H54 (cell line): ENCODE measurements at places on chromosomes 13 and 19.

DNA sequence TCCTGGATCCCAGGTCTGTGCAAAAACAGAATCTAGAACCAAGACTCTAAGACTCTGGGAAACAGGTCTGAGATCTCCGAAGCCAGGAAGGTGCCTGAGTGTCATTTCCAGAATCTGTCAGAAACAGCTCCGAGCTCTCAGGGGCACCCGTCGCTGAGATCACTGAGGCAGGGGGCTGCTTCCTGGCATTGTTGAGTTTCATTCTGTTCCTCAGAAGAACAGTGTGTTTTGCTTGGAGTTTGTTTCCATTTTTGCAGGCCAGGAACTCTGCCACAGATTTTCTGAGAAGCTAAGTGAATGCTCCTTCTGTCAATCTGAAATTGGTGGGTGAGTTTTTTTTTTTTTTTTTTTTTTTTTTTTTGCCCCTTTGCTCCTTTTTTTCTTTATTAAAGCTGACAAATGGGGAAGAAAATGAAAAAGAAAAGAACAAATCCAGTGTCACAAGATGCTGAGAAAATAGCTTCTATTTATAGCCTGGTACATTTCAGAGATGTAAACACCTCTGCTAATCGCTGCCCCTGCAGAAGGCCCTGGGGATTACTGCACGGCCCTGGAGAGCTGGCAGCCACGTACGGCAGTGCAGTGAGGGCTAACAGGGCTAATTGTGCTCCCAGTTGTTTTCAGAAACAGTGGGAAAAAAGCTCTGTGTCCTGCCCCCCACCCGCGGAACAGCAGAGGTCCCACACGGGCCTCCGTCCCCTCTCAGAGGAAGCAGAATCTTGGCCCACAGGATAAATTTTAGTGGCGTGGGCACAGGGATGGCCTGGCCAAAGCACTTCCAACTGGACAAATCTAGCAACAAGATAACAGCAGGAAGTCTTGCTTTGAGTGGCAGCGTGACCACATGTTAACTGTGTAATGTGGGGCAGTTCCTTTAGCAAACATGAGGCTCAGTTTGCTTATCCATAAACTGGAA is 237.6 kb upstream of the IRS2 start:
- no peak for DNase-seq

DNA sequence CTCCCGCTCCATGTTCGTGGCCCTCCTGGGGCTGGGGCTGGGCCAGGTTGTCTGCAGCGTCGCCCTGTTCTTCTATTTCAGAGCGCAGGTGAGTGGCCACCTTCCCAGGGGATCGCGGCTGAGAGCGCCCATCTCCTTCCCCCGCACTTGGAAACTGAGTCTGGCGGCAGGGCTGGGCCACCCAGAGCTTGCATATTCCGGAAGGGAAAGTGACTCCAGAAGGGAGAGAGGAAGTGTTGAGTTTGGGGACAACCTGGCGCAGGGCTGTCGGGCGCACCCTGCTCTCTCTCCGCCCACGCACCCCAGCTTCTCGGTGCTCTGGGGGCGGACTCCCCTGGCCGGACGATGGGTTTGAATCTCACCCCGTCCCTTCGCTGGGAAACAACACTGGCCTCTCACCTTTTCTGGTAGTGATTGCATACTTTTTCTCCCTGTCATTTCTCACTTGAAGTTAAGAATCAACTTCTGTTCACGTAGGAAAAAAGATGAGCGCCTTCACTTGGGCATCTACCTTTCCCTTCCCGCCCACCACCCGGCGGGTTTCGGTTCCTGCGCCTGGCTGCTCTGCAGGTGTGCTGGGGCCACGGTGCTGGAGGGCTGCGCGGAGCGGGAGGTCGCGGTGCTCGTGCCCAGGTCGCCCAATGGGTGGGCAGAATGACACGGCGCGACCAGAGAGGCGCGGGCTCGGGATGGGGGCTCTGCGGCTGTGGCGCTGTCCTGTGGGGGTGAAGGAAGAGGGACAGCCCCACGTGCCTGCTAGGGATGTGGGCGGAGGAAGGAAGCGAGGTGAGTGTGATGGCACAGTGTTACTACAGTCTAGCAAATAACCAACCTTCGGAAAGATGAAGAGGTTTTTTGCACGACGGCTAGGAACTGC is 721 bp downstream of the TNFSF11 start:
- DNase-seq: no peak

DNA sequence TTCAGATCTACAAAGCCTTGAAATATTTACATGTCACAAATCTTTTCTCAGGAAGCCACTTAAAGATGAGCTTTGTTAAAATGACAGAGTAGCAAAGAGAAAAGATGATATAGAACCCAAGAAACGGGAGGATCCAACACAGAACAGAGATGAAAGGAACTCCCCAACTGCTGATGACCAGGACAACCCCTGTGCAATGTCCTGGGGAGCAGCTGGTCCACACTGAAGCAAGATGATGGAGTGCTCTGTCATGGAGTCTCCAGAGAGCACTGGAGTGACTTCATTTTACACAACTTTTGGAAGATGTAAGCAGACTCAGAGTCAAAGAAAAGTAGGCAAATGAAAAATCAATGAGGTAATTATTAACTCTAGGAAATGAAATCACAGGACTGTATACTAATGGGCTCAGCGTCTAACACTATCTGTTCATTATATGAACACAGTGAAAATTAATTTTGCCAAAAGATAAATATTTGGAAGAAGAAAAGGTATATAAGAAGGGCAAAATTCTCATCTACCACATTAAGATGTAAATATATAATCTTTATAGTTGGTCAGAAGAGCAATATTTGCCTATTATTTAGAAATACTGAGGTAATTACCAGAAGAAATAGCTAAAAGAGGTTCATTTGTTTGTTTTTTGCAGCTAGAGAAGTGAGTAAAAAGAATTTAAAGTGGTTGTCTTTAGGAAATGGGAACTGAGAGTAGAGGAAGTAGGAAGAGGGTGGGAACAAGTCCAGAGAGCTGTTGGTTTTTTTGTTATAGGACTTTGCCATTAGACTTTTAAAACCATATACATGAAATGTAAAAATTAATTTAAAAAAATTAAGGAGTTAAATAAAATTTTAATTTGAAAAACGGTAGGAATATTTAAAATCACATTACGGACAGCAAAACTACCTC is 30.5 kb downstream of the MTRF1 start:
- no peak for DNase-seq

- no peak for DNase-seq
Observed at GRCh38 chr19:30881930-30882329, 467.3 kb downstream of the TSHZ3 start.

DNA sequence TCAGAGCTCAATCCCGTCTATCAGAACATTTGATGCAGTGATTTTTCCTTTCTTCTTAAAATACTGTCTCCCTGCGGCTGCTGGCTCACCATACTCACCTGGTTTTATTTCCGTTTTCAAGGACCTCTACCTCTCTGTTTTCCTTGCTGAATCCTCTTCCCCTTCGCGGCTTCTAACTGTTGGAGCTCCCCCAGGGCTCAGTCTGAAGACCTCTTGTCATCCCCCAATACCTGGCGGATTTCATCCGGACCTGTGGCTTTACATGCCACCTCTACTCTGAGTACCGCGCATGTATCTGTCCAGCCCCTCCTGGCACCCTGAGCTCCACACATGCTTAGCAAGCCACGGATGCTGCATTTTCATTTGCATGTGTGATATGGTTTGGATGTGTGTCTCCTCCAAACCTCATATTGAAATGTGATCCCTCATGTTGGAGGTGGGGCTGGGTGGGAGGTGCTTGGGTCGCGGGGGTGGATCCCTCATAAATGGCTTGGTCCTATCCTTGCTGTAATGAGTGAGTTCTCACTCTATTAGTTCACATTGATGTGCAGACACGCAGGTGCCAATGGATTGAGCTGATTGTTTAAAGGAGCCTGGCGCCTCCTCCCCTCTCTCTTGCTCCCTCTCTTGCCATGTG is 106.2 kb upstream of the LSM14A start:
- no peak for DNase-seq

DNA sequence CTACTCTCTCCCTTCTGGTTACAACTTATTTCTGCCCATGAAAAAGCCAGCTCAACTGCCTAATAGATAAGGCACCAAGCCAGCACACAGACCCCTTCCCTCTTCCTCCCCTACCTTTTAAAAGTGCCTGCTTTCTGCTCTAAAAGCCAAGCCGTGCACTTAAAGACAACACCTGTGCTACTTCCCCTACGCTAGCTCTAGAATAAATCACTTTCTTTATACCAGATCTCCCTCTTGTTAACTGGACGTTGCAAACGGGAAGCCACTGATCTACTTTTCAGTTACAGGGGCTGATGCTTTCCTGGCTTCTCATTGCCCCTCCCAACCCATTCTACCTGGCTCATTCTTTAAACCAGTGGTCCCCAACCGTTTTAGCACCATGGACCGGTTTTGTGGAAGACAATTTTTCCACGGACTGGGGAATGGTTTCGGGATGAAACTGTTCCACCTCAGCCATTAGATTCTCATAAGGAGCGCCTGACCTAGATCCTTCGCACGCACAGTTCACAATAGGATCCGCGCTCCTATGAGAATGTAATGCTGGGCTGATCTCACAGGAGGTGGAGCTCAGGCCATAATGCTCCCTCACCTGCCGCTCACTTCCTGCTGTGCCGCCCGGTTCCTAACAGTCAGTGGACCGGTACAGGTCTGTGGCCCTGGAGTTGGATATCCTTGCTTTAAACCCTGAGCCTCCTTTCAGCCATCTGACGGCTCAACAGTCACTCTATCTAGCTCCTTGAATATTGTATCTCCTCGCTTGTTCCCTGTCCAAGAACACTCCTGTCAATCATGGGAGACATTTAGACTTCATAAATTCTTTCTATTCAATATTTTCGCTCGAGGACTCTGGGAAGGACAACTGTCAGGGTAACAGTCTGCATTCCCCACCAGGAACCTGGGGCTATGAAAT is 841 bp upstream of the ZNF223 start:
- DNase-seq: no peak

GRCh38 chr19:11180346-11180745 is 17.0 kb downstream of the KANK2 start:
- DNase-seq: peak; percentile 53

DNA sequence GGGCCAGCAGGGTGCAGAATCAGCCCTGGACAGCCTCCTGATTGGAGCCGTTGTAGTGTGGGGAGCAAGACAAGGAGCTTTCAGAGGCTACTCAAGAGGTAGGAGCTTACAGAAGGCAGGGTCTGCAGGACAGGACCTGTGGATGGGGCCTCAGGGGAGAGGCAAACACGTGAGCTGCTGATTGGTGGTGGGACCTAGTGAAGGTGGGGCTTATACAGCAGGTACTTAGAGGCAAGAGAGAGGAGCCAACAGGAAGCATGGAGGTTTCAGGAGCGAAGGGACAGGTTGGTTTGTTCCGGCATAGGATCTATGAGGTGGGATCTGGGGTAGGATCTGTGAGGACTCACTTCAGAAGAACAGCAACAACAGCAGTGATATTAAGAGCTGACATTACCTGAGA is 32.4 kb downstream of the ZSWIM4 start:
- no peak for DNase-seq

DNA sequence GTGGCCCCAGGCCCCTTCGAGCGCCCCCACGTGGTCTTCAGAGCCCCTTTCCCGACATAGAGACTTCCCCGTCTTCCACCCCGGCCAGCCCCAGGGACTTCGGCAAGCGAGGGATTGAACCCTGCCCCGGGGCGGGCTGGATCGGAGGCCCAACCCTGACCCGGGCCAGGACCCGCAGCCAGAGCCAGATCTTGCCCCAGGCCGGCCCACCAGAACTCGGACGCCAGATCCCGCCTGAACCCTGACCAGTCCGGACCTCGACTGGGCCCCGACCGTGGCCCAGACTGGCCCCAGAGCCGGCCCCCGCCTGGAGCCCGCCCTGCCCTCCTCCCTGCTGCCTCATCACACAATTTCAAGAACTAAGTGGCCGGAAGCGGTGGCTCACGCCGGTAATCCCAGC is 253 bp upstream of the TPTE2 start:
- DNase-seq: no peak

DNA sequence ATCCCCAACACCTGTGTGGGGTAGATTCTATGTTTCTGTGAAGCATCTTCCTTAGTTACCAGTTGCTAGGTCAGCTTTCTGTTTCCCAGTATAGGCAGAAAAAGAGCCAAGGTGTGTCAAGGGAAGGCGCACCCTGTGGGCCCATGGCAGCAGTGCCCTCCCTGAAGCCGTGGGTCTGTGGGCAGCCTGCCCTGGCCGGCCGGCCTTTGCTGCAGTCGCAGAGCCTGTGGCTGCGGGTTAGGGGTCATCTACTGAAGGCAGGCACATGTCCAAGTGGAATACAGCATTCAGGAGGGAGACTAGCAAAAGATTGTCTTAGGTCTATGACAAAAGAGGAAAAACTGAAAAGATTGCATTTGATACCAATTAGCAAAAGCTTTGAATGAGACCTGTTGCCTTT is 214.0 kb downstream of the IRS2 start:
- no peak for DNase-seq

DNA sequence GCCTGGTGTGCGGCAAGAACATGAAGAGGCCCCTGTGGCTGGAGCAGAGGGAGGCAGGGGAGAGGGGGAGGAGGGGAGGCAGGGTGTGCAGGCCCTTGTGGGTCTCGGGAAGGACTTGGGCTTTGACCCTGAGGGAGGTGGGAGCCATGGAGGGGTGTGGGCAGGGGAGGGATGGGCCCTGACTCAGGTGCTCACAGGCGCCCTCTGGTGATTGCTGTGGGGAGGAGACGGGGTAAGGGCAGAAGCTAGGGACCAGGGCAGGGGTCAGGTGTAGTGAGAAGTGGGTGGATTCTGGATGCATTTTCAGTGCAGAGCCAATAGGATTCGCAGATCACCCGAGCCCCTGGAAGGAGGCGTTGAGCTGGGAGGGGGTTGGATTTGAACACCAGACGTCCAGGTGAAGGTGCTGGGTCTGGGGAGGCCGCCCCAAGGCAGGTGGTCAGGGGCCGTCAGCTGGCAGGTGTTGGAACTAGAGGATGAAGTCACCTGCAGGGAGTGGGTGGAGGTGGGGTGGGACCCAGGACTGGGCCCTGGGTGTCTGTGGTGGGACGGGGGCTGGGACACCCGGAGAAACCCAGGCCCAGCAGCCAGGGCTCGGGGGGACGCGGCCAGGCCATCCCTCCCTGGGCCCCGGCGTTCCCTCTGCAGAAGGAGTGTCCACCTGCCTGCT is 185.4 kb downstream of the KDM4B start:
- DNase-seq: no peak

GRCh38 chr19:4139614-4140236 is 13.7 kb upstream of the CREB3L3 start:
- peak; percentile 65 for DNase-seq
